ENCODE measurements at places on chromosomes 4 and X.

DNA sequence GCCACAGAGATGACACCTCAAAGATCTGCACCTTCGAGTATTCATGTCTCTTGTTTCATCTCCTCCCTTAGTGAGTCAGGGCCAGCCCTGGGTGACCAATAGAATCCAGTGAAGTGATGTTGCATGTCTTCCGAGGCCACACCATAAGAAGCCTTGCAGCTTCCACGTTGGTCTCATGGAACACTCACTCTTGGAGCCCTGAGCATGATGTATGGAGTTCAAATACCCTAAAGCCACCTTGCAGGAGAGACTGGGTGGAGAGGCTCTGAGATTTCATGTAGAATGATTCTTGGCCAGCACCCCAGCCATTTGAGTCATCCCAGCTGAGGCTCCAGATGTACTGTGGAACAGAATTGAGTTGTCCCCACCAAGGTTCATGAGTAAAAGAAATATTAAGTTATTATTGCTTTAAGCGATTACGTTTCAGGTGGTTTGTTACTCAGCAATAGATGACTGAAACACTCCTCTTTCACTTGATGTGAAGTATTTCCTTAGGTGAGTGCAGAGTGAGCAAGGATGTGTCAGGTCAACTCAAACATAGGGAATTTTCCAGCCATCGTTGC, 5.0 kb upstream of the RP2 start:
- no peak for DNase-seq

- DNase-seq, result no peak
Observed at GRCh38 chrX:129958814-129959492, 23.5 kb upstream of the BCORL1 start.

- DNase-seq, result no peak
Observed at GRCh38 chr4:184681916-184682315, 32.4 kb downstream of the PRIMPOL start.

GRCh38 chr4:30901461-30902451, 181.6 kb downstream of the PCDH7 start:
- no peak for DNase-seq

- DNase-seq, result no peak
Observed at GRCh38 chrX:17990532-17990931, 129.4 kb upstream of the RAI2 start.

DNA sequence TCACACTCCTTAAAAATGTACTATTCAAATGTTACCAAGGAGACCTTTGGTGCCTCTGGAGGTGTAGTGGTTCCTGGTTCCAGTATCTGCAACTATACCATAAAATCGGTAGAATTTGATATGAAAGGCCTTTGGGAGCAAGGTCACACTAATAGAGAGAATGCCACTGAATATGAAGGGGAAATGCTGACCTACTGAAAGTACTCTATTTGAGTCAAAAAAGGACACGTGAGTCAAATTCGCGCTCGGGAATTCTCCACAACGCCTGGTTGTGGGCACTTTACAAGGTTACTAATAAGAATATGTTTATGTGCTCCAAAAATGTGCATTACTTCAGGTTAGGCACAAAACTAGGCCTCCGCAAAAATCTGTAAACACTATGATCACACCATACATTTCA, 39.5 kb upstream of the RELL1 start:
- no peak for DNase-seq

- peak; percentile 85 for DNase-seq
Observed at GRCh38 chr4:153249199-153250041, 45.2 kb downstream of the TRIM2 start.

DNA sequence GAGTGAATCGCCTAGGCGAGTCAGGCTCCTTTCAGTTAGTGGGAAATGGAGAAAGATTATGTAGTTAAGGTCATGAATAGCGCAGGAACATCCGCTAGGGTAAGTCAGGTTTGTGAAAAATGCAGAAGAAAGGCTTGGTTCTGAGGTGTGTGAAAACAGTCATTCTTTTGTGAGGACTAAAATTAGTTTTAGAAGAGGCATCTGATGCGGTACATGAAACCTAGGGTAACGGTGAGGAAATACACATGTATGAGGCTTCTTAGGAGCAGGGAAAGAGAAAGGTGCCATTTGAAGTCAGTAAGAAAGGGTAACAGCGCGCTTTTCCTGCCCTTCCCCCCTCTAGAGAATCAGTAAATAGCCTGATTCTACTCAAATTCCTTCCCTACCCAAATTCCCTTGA, 570 bp upstream of the RNF128 start:
- no peak for DNase-seq

GRCh38 chrX:45849261-45849862, 648.7 kb upstream of the DIPK2B start:
- no peak for DNase-seq

- no peak for DNase-seq
Observed at GRCh38 chr4:94803181-94803580, 45.4 kb downstream of the BMPR1B start.

GRCh38 chr4:21884615-21885014, 64.0 kb downstream of the KCNIP4 start:
- no peak for DNase-seq

GRCh38 chr4:128334256-128334655, 46.6 kb upstream of the PGRMC2 start:
- DNase-seq, result no peak

DNA sequence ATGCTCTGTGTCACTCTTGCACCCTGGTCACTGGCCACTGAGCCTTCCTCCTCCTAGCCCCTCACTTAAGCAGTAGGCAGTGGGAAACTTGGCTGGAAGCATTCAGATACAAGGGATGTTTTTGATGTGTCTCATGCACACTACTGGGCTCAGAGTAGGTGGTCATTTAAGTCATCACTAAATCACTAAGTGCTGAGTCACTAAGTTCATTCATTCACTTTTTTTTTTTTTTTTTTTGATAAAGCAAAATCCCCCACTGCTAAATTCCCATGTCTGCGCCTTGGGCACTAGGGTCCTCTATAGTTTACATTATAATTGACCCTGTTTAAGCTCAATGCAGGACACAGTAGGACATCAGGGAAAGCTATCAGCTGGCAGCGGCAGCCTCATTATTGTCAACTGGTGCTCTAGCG, 182.4 kb upstream of the MBNL3 start:
- no peak for DNase-seq

DNA sequence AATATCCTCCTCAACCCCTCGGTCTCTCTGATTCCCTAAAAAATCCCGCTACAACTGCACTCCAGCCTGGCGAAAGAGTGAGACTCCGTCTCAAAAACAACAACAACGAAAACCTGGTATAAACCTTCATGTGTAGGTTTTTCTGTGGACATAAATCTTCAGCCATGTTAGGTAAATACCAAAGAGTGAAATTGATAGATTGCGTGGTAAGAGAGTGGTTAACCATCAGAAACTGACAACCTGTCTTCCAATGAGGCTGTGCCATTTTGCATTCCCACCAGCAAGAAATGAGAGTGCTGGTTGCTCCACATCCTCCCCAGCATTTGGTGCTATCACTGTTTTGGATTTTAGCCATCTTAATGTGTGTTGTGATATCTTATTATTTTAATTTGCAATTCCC, 10.9 kb downstream of the TBC1D19 start:
- no peak for DNase-seq

DNA sequence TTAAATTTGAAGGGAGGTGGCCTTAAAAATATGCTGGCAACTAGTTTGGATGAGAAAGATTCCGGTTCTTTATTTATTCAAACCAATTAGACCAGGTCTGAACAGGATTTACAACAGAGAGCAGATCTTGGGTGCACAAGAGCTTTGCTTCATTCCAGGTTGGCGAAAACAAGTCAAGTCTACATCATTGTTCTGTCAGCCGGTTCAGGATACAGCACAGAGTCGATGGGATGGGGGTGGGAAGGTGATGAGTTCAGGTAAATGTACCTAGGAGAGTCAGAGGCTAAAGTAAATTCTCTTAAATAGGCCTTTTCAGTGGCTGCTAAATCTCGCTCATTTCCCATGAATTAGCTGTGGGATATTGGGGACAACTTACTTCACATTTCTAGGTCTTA, 882 bp upstream of the STIM2 start:
- DNase-seq, result no peak

- DNase-seq, result no peak
Observed at GRCh38 chr4:158314756-158315487, 104.6 kb downstream of the TMEM144 start.

DNA sequence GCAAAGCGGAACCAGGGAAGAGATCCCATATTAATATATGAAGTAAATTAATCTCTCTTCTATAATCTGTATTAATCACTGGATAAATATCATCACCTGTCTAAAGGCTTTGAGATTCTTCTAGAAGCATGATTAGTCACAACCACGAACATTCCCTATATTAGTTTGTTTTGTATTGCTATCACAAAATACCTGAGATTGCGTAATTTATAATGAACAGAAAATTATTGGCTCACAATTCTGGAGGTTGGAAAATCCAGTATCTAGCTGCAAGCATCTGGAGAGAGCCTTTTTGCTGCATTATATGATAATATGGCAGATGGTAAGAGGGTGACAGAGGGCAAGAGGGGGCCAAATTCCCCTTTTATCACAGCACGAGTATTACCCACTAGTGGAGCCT, 532.6 kb upstream of the EPHA5 start:
- no peak for DNase-seq

DNA sequence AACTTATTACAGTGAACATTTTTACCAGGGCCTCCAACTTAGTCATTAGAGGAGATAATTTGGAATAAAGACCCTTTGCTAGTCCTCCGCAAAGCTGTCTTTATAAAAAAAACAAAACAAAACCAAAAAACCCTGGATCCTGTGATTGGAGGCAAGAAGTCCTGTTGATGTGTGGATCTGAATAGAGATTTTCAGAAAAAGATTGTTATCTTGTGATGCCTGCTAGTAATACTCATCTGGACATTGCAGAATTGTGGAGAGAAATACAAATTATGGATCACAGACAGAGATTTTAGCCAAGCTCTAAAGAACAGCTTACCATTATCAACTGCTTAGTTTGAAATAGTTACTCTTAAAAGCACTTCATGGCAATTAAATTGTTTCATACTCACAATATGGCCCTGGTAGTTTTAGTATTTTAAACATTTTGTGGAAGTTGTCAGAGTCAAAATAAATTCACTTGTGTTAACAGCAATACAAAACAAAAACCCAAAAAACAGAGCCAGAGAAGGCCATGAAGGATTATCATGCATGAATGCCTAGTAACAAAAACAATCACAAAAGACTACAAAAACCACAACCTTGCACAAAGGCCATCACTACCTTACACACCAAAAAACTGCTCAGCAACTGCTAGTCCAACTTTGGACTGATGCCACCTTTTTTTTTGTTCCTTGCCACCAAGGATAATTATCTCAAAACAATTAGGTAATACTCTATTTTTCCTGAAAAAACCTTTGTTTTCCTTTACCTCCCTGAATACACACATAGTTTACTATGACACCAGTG, 514.5 kb upstream of the SLIT2 start:
- no peak for DNase-seq

DNA sequence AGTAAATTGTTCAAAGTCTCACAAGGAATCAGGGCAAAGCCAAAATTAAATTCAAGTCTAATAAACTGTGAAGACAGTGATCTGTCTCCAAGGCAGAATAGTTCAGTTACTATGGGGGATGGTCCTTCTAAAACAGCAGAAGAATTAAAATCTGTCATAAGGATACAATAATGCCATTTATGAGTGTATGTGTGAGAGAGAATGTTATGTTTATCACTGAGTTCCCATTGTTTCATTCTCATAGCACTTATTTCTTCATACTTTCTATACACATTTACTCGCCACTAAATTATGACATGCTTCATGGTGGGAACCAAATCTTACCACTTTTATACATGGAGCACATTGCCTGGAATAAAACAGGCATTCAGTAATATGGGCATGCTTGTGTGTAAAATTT, 102.5 kb downstream of the AMMECR1 start:
- DNase-seq, result no peak

DNA sequence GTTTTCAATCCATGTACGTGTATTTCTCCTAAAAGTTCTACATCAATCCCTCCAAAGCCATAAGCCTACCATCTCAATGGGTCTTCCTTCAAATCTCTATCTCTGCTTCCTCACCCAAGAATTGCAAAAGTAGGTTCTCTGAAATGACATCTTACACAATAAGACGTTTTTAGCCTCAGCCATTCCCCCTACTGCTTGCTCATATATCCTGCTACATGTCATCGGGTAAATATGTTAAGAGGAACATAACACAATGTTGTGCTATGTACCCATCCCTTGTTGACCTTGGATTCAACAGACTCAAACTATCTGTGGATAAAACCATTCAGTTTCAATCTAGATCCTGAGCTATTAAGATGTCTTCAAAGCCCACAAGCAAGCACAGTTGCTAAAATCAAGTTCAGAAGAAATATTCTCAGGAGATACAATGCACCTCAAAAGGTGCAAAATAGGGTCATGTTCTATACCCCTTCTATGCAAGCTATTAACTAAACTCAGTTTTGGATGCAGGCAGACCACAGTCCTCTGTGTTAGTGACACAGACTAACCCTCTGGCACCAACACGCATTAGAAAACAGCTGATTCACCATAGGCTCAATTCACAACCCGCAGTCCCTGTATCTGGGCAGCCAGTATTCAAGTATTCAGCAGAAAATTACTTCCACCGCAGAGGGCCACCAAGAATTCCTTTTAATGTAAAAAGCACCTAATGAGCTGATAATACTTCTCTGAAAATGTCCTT, 56.8 kb downstream of the CD99L2 start:
- no peak for DNase-seq

- DNase-seq, result no peak
Observed at GRCh38 chrX:113510586-113510985, 670.0 kb upstream of the AMOT start.
